ENCODE measurements at places on chromosomes 6 and 20.

DNA sequence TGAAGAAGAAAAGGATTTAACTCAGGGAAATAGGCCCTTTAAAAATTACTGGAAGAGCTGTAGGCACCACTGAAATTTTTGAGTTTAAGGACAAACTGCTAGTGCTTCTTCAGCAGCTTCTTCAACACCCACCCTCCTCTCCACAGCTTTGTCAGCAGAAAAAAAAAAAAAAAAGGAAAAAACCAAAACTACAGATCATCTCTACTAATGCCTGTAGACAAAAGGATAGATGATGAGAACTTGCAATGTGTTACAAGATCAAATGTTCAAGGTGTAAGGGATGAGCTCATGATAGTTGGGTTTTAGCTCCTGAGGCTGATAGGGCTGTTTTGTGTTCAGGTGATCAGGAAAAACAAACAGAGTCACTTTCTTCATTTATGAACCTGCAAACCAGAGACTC, 55.2 kb upstream of the PREP start:
- no peak for DNase-seq

GRCh38 chr6:14321992-14322772, 204.6 kb downstream of the CD83 start:
- no peak for DNase-seq

- DNase-seq = no peak
These were observed 47.3 kb downstream of the PFDN4 start for GRCh38 chr20:54255157-54255556.

- DNase-seq = no peak
These were observed 41.7 kb upstream of the NAA20 start for GRCh38 chr20:19975436-19975799.

GRCh38 chr20:60085551-60086132, 127.4 kb downstream of the CDH26 start:
- no peak for DNase-seq

DNA sequence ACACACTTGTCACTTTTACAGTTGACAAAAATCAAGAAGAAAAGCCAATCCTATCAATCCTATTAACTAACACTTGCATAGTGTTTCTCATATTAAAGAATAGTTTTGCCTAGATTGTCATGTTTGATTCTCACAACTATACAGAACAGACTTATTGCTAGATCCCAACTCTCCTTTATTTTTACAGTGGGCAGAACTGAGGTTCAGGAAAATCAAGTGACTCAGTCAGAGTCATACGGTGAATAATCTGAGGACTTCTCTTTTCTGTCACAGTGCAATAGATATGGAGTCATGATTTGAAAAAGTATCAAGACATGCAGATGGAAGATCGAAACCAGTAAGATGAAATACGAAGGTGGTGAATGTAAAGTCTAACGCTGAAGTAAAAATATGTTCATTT, 195.1 kb upstream of the CITED2 start:
- DNase-seq = no peak

DNA sequence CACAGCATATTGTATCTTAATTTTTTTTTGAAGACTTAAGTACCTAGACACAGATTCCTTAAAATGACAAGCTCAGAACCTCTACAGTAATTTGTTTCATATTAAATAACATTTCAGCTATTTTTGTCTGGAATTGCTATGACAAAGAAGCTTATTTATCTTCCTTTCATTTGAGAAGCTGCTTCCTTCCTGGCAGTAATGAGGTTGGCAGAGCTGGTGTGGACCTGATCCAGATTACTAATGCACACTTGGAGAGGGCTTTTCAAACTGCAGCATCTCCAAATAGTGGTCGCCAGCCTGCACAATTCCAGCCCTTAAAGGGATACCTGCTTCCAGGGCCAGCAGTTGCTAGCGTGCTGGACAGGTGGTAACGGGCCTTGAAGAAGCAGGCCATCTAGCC, 12.1 kb downstream of the PTCHD4 start:
- DNase-seq = no peak

- no peak for DNase-seq
These were observed 110.2 kb upstream of the CST7 start for GRCh38 chr20:24838546-24839535.

DNA sequence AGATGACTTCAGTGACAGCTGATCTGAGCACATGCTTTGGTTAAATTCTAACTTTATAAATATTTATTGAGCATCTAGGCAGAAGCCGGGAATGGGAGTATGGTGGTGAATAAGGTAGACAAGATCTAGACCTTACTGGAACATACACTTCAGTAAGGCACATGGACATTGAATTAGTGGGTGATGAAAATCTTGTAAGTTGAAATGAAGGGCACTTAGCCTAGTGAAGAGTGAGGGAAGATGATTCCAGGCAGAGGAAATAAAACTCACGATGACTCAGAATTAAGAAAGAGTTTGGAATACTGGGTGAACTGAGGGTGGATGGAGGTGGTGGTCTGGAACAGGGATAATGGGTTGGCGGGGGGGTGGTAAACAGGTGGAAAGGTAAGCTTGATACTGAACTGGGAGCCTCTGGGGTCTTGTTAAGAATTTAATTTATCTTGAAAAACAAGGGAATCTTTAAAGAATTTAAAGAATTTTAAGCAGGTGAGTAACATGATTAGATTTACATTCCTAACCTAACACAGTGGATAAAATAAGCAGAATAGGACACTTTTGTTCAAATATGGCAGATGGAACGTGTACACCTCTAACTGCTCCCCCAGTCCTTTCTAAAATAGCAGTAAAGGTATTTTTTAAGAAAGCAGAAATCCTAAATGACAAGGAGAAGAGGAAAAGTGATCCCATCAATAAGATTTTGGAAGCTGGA, 75.2 kb upstream of the ARHGAP18 start:
- no peak for DNase-seq

DNA sequence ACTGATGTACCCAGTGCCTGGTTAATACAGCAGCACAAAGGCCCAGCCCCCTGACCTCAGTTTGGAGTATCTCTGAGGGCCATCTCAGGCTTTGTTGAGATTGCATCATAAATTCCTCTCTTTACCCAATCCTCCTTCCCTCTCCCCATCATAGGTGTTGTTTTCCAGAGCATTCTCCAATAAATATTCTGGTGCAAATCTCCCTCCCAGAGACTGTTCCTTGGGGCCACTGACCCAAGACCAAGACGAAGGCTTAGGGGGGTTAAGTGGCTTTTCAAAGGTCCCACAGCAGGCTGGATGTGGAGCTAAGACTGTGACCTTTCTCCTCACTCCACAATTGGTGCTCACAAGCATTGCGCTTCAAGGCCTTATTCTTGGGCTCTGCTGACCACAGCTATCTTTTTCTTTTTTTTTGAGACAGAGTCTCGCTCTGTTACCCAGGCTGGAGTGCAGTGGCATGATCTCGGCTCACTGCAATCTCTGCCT, 72.4 kb upstream of the ZMYND8 start:
- DNase-seq = no peak
